Aorta (tissue), 5 donors: ENCODE measurements at places on chromosomes 5 and 9. TPM values are rescaled to one million over a fixed set of nuclear protein-coding genes. Genes with fewer than 3 reads are reported as not detected.
A peak's percentile ranks its signal among the peaks of the same experiment; 100 is the strongest.

- no peak for DNase-seq
Observed at GRCh38 chr5:10645146-10645545, 81.3 kb downstream of the ANKRD33B start.

- DNase-seq = peak; percentile 67
Observed at GRCh38 chr5:138148811-138149210, 9.6 kb upstream of the NME5 start.

Gene FOXI1
- polyA plus RNA-seq = not detected

Gene IL5
- polyA plus RNA-seq = not detected

Gene ANKRD55
- polyA plus RNA-seq = not detected

Gene IRX4
- not detected for polyA plus RNA-seq

- DNase-seq = no peak
Observed at GRCh38 chr5:139181835-139182452, 16.2 kb downstream of the SIL1 start.

Gene LCN1
- not detected for polyA plus RNA-seq

GRCh38 chr5:54630738-54631359 is 113.3 kb downstream of the SNX18 start:
- DNase-seq = peak; percentile 78
